ENCODE measurements at places on chromosomes 5 and 9.

DNA sequence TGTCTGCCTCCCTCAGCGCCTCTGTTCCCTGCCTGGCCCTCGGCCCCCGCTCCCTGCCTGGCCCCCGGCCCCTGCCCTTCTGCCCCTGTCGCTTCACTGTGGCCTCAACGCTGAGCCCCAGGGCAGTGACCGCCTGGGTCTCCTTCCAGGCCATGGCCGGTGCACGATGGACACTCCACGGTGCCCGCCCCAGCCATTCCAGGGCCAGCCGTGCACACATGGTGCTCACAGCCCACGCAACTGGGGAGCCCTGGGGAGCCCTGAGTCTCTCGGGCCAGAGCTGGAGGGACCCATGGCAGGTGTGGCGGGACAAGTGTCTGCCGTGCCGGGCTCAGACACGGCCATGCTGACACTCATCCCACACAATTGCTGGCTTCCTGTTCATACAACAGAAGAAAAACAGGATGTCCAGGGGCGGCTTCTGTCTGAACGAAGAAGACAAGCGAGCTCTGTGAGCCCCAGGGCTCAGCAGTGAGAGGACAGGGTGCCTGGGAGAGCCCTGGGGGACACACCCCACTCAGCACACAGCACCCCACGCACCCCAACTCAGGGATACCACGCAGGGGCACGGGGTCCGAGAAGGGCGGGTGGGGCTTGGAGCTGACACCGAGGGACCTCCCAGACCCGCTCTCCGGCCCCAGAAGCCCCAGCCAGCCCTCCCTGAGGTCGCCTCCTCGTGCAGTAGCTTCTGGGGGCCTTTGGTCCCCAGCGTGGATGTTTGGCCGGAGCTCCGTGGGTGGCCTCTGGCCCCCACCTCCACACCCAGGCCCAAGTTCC is 35.7 kb downstream of the EXD3 start:
- DNase-seq, result no peak

DNA sequence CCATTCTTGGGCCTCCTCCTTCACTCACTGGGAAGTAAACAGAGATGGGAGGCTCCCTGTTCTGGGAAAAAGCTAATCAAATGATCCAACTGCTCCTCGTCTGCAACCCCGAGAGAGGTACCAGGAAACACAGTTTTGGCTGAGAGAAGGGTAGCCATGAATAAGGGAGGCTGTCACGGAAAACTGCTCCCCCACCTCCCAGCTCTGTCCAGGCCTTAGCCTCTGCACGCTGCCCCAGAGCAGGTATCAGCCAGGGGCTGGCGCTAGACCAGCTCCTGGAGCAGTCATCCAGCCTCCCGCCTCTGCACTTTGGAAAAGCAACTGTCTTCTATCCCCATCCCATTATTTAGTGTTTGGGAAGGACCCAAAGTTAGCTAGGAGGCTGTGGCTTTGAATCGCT is 266.1 kb downstream of the NDUFS4 start:
- no peak for DNase-seq

DNA sequence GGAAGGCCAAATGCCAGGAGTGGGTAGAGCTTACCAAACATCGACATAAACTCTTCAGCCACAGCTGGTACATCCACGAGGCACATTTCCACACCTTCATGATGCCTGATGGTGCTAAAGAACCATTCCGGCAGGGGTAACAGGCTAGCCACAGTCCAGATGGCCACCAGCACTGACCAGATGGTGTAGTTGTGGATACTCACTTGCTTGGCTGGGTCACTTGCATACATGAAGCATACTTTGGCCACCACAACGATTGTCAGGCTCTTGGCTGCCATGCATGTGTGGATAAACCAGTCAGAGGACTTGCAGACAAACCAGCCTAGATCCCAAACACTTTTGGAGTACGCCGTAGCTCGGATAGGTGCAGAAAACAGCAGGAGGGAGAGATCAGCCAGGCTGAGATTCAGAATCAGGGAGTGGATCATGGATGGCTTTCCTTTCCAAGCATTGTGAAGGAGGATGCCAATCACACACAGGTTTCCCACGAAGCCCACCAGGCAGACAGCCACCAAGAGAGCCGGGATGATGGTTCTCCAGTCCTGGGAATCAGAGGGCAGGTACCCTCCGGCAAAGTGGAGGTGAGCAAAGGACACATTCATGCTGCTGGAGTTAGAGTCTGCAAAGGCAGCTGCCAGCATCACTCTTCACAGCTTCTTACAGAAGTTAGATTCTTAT is 378 bp downstream of the GPR151 start:
- no peak for DNase-seq

DNA sequence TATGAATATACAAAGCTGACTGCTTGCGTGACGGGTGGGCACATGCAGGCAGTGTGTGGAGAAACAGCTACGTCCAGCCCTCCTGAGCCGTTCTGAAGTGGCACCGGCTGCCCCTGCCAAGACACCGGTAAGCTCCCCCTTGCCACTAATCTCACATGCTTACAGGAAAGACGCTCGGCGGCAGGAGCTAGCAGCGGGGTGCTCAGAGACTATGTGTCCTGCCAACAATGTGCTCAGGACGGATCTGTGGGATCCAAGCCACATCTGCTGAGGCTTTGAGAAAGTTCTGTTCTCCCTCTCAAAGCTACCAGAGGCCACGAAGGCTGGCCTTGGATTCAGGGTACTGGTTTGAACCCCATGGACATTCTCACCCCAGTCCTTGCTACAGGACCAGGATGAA is 157.2 kb upstream of the PHYKPL start:
- no peak for DNase-seq

GRCh38 chr9:133557581-133557980 is 23.1 kb downstream of the ADAMTSL2 start:
- no peak for DNase-seq

- DNase-seq, result no peak
Measured at GRCh38 chr5:2865856-2866255, 114.4 kb upstream of the IRX2 start.

GRCh38 chr5:134226441-134227192 is 744 bp upstream of the PPP2CA start:
- peak; percentile 59 for DNase-seq

DNA sequence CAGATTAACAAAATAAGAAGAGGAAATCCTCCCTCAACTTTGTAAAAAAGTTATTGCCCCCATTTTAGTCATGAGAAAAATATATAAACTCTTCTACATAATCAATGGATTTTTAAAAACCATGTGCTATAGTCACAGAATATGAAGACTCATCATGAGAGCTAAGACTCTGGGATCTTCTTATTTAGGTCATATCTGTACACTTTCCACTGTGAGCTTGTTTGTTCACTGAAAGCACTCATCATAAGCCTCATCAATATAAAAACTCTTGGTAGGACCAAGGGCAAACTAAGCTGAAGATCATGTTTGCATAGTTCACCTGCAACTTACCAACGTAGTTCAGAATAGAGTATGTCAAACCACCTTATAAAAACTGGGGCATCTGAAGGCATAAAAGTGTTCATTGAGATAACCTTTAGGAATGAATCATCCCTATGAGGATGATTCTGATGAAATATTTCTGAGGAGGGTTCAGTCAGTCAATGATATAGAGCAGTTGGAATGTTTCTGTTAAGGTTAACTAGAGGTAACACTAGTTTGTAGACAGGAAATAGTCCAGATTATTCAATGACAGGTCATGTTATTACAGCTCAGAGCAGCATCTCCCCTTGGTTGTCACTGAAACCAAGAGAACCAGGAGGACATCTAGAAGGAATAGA is 289.9 kb upstream of the SMC2 start:
- no peak for DNase-seq

DNA sequence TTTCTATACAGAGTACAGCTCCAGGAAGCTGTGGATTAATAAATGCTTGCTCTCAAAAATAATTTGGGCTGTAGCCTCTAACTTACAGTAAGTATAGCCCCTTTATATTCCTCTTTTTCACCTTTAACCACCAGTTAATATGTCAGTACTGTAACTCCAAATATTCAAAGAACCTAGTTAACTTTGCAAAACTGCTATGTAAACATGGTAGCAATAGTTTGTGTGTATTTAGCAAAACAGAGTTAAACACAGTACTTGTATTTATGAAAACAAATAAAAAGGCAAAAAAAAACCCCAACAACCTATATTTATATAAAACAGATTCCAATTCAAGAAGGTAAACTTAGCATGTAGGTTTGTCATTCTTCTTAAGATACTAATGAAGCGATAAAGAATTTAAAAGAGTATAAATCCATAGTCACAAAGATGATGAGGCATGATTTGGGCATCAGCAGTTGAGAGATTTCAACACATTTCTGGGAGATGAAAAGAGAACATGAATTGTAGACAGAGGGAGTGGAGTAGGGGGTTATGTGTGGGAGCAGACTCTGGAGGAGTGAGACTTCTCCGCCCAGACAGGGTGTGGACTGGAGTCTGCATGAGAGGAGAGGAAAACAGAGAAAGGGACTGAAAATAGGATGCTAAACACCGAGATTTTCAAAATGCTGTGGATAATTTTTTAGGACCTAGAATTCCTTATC is 47.0 kb upstream of the F2RL1 start:
- DNase-seq, result peak; percentile 23

DNA sequence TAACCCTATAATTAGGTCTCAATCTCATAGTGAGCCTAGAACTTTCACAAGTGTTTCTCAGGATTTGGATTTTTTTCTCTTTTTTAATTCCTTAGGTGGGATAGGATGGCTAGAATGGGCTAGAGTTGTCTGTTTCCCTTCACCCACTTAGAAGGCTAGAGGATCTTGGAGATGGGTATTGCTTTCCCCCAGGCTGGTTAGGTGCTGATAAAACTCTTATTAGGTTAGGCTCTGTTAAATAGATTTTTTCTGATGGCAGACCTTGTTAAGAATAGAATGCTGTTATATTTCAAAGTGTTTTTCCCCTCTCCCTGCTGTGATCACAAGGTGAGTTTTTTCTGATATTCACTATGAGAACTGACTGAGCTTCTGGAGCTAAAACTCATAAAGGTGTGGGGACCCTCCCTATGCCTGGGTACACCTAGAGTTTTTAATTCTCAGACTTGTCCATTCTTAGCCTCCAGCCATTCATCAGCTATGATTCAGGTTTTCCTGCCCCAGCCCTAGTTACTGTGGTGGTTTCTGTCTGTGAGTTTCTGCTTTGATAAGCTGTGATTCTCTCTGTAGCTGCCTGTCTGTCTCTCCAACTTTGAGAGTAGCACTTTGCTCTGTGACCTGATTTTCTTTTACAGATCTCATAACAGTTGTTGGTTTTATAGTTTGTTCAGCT is 132.4 kb downstream of the HACD4 start:
- peak; percentile 9 for DNase-seq

- DNase-seq, result peak; percentile 61
Measured at GRCh38 chr5:151257731-151258181, 4.8 kb downstream of the GM2A start.

GRCh38 chr5:134227259-134227658 is 1.4 kb upstream of the PPP2CA start:
- DNase-seq, result peak; percentile 34

DNA sequence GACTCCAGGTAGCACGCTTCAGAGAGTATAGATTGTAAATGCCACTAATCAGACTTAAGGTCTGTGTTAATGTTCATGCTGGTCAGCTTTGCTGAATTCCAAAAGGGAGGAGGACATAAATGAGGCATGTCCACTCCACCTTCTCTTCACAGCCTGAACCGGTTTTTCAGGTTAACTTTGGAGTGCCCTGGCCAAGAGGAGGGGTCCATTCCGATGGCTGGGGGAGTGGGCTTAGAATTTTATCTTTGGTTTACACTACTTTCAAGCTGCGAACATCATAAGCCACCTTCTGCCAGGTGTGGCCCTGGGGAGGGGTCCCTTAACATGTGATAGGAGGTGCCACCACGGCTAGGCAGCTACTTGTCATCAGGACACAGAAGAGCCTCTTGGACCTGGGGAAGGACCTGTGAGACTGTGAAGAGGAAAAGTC is 24.2 kb downstream of the ABO start:
- no peak for DNase-seq

GRCh38 chr9:38118862-38119438 is 49.9 kb upstream of the SHB start:
- no peak for DNase-seq

DNA sequence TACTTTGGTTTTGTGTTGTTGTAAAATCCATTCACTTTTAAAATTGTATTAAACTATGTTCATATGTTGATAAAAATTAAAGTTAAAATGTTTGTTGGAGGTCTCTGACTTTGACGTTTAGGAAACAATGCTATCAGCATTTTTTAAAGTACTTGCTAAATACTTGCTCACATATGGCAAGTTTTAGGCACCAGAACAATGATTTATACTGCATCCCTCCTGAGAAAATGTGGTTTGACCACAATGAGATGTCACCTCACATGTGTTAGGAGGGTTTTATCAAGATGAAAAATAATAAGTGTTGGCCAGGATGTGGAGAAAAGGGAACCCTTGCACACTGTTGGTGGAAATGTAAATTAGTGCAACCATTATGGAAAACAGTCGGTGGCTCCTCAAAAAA is 180.8 kb downstream of the HSD17B3 start:
- no peak for DNase-seq

DNA sequence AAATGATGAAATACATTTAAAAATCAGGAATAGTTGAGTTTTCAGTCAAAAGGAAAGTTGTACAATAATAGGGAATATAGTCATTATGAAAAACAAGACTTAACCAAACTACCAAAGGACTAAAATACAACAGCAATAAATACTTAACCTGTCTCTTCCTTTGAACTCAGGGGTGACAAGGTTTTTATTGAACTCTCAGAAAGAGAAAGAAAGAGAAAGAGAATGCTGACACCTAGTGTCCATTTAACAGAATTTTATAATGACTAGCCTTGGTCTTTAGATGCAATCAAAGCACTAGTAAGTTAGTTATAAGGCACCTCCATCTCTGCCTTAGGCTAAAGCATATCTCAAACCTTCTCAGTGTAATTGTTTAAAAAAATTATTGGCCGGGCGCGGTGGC is 47.5 kb downstream of the UIMC1 start:
- peak; percentile 60 for DNase-seq

DNA sequence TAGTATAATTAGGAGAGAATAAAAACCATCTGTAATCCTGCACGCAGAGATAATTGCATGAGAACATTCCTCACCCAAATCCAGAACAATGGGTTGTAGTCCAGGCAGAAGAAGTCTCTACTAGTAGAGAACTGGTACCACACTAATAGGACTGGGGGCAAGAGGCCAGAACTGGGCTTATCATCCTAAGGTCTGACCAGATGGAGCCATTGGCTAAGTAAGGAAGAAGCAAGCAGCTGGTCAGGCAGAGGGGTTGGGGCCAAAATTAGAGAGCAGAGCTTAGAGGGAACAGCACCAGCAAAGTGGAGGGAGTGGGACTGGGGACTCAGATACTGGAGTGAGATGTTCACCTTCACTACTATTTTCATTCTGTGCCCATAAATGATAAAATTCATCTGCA is 35.4 kb upstream of the MAP1B start:
- no peak for DNase-seq

- peak; percentile 71 for DNase-seq
Measured at GRCh38 chr9:80552931-80553330, 981.2 kb downstream of the TLE4 start.

DNA sequence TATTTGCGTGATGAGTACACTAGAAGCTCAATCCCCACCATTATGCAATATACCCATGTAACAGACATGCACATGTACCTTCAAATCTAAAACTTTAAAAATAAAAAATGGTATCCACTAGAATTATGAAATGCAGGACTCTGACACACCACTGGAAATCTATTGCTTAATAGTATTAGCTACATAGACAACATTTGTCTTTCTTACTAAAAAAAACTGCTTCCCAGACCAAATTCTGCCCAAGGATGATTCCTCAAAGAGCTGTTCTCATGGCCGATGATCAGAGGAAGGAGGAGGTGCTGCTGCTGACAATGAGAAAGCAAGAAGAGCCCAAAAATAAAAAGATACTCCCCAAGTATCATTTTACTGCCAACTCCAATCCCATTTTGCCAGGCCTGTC is 67.2 kb downstream of the TTC39B start:
- no peak for DNase-seq
